ENCODE measurements at places on chromosomes 2 and 18.

DNA sequence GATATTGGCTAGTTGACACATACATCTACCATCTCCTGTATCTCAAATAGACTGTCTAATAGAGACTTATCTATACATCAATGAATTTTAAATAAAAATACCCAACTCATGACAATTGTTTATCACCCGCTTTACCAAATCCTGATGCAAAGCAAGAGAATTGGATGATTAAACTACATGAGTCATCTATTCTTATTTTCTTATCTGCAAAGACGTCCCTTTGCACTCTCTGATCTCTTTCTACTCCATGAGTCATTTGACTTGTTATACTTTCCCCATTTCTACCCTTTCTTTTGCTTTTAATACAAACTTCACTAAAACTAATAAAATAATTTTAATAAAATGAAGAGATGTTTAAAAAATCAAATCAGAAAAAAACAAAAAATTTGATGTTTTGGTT lies 261.7 kb upstream of the MAP2 start:
- no peak for DNase-seq

DNA sequence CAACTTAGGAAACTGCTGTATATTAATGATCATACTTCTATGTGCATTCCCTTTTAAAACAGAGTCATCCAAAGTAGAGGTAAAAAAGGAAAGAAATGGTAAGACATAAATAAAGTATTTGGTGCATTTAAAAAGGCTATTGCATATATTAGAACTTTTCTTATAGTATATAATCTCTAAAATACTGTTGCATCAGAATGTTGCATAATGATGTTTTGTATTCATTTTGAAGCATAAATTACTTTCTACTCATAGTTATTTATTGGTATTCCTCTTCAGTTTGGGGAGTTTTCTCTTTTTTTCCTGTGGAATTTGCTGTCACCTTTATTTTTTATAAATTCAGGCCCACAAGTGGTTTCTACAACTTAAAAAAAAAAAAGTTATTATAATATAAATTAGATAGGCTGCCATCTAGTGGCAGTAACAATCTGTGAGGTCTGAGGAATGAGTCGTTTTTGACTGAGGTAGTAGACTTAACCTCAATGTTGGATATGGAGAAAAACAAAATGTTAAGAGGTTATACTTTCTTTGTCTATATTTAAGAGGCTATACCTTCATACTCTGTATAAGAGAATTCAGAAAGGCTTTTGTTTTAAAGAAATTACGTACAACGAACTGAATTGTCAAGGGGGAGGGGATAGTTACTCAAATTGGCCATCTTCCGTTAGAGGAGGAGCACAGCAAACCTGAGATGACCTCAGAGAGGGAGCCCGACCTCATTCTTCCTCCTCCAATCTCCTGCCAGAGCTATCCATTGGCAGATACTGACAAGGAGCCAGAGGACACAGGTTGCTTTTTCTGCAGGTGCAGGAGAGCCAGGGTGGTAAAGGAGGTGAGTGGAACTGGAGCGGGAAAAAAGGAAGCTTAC lies 23.8 kb downstream of the ANKAR start:
- no peak for DNase-seq

DNA sequence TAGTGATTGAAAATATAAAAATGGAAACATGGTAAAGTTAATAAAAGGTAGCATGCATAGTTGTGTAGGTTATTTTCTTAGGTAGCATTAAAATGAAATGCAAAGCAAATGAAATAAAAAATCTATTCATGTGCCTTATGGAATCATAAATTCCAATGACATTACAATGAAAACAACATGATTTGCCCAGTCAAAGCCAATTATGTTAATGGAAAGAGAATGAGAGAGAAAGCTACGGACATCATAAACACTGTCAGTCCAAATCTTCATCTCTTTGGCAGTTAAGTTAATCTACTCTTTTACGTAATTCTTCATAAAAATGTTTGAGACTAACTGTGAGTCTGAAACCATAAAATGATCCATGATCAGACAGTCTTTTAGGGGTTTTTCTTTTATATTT lies 636.7 kb upstream of the SYT4 start:
- DNase-seq: no peak

DNA sequence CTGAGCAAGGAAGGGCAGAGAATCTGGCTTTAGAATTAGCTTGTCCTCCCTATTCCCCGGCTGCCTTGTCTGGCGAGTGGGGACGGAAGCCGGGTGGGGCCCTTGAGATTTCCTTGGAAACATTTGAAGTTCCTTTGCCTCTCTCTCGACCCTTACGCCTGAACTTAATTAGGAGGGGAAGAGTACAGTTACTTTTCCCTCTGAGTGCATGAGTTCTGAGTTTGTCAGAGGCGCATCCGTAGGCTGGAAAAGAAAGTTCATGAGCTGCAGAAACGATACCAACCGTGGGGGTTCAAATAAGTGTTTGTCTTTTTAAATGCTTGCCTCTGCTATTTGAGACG lies 468 bp downstream of the PIKFYVE start:
- DNase-seq: no peak

GRCh38 chr2:20190876-20191713 lies 33.8 kb downstream of the SDC1 start:
- DNase-seq: no peak

GRCh38 chr18:66724664-66725356 lies 120.9 kb upstream of the CDH19 start:
- no peak for DNase-seq
